ENCODE measurements at places on chromosomes 13 and 19.

GRCh38 chr19:31910224-31910623 lies 435.2 kb upstream of the ZNF507 start:
- DNase-seq, result no peak

- no peak for DNase-seq
Measured at GRCh38 chr13:59279028-59279427, 884.7 kb downstream of the DIAPH3 start.

DNA sequence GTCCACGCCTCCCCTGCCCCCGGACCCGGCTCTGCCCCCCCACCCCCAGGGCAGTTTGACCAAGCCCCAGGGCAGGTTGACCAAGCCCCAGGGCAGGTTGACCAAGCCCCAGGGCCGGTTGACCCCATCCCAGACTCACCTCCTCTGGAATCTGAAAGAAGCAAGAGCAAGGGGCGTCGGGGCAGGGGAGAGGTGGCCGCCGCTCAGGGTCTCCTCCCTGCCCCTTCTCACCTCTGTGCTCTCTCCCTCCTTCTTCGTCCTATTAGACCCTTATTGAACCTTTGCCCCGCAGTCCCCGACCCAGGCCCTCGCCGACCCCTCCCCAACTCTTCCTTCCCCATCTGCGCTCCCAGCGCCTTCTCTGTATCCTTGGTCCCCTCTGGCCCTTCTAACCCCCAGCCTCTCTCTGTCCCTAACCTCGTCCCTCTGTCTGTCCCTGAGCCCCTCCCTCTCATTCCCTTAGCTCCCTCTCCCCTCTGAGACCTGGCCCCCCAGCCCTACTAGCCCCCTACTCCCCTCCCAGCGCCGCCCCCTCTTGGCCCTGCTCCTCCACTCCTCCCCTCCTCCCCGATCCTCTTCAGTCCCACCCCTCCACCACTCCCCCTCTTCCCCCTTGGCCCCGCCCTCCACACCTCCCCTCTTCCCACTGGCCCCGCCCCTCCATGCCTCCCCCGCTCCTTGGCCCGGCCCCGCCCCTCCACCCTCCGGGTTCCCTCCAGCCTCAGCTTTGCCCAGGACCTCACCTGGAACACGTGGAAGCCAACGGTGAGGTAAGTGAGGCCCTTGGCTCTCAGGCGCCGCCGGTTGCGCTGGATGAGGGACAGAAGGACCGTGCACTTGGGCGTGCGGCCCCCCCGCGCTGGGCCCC lies 7.6 kb downstream of the CAPN12 start:
- DNase-seq, result no peak

DNA sequence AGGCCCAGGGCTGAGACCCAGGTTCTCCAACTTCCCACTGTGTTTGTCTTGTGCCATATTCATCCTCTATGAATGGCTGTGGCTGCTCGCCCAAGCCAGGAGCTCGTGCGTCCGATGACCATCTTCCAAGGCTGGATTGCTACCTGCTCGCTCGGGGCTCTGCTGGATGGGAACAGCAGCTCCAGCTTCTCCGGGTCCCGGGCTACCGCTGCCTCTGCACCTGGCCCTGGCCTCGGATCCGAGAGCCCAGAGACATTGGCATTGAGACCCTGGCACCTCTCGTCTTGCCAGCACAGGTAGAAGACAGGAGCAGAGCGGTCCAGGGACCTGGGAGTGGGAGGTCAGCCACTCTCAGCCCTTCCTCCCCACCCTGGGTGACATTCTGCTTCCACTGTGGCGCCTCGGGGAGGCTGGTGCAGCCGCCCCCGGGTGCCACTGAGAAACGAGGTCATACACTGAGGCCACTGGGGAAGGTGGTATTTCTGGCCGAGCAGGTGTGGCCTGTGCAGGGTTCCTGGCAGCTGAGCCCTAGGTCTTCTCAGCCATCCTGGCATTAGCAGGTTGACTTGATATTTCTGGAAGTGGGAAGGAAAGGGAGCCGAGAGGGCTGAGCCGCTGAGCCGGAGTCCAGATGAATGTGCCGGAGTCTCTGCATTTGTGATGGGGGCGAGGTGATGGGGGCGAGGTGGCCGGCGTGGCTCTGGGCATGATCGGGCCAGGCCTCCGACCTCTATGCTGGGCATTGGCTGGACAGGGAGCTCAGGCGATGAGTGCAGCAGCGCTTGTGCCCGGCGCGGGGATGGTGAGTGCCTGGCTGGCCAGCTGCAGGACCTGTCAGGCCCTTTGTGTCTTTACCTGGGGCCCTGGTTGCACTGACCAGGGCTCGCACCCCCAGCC lies 18.6 kb downstream of the NDUFB7 start:
- DNase-seq, result no peak

DNA sequence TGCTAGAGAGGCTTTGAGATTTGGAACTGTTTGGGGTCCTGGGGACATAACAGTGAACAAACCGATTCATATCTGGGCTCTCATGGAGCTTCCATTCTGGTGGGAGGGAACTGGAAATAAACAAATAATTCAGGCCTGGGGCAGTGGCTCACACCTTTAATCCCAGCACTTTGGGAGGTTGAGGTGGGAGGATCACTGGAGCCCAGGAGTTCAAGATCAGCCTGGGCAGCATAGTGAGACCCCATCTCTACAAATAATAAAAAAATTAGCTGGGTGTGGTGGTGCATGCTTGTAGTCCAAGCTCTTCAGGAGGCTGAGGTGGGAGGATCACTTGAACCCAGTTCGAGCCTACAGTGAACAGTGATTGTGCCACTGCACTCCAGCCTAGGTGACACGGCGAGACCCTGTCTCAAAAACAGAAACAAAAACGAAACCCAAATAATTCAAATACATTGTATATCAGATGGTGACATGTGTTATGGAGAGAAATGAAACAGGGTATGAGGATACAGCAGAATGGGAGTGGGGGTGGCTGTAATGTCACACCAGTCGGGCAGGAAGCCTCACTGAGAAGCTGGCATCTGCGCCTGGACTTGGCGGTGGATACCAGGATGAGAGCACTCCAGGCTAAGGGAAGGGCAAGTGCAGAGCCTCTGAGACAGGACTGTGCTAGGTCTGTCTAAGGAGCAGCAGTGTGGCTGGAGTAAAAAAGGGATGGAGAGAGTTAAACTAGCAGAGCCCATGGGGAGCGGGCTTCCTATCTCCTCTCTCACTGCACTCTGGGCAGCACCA lies 131.1 kb upstream of the ZNF536 start:
- DNase-seq, result no peak

GRCh38 chr19:40084948-40085347 lies 5.8 kb downstream of the ZNF780A start:
- DNase-seq, result no peak

GRCh38 chr19:3849092-3849491 lies 19.7 kb downstream of the ZFR2 start:
- no peak for DNase-seq

GRCh38 chr13:90768116-90768515 lies 579.4 kb upstream of the MIR17HG start:
- DNase-seq, result no peak

GRCh38 chr13:57899096-57899495 lies 267.6 kb downstream of the PCDH17 start:
- no peak for DNase-seq

DNA sequence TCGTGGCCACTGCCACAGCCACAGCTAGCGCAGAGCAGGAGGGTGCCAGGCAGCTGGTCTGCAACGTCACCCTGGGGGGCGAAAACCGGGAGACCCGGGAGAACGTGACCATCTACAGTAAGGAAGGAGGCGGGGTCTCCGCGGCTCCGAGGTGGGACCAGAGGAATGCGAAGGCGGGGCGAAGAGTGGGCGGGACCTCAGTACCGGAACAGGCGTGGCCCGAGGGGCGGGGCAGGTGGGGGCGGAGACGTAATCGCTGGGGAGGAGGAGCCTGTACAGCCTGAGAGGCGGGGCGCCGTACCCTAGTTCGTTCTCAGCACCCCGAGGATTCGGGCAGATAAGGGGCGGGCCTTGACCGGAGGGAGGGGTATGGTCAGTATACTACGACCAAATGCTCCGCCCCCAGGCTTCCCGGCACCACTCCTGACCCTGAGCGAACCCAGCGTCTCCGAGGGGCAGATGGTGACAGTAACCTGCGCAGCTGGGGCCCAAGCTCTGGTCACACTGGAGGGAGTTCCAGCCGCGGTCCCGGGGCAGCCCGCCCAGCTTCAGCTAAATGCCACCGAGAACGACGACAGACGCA lies 2.5 kb downstream of the ICAM5 start:
- no peak for DNase-seq

GRCh38 chr19:47663911-47664771 lies 49.1 kb upstream of the EHD2 start:
- DNase-seq, result no peak

- DNase-seq, result peak; percentile 27
Measured at GRCh38 chr19:11096210-11096841, 7.1 kb downstream of the LDLR start.

DNA sequence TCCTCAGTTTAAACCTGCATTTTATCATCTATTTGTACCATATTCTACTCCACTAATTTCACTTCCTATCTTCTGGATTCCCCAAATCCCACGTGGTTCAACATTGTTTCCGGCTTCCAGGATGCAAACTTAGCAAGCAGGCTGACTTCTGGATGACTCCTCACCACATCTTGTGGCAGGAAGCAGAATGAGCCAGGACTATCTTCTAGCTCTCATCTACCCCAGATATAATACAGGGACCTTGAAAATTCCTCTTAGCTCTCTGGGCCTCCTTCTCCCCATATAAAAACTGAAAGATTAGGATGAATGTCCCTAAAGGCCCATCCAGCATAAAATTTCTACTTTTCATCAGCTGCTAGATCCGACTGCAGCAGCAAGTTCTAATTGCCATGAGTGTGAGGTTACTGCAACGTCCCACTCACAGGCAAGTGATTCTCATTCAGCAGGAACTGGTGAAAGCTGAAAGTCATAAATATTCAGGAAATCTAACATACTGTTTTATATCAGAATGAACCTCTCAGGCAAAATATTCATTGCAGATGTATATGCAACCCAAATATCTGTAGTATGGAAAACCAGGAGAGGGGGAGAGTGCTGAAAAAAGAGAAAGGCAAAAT lies 93.4 kb downstream of the KCTD12 start:
- DNase-seq, result no peak

- no peak for DNase-seq
Measured at GRCh38 chr19:3573162-3573857, 566 bp downstream of the HMG20B start.

DNA sequence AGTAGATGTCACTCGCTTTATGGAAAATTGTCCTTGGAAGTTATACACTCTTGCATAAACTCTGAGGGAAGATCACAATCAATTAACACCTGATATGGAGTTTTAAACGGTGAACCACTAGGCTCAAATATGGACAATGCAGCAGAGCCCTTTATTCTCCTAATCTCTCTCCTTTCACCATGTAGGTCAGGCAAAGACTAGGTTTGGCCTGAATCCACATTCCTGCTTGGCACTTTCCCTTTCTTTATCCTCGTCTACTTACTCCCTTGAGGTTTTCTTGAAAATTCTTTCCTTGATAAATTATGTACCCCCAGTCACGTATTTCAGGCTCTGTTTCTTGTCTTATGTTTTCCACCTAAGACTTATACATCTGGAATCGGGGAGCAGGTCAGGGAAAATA lies 751.7 kb downstream of the DACH1 start:
- DNase-seq, result no peak

GRCh38 chr13:111318386-111318785 lies 2.1 kb upstream of the TEX29 start:
- no peak for DNase-seq

DNA sequence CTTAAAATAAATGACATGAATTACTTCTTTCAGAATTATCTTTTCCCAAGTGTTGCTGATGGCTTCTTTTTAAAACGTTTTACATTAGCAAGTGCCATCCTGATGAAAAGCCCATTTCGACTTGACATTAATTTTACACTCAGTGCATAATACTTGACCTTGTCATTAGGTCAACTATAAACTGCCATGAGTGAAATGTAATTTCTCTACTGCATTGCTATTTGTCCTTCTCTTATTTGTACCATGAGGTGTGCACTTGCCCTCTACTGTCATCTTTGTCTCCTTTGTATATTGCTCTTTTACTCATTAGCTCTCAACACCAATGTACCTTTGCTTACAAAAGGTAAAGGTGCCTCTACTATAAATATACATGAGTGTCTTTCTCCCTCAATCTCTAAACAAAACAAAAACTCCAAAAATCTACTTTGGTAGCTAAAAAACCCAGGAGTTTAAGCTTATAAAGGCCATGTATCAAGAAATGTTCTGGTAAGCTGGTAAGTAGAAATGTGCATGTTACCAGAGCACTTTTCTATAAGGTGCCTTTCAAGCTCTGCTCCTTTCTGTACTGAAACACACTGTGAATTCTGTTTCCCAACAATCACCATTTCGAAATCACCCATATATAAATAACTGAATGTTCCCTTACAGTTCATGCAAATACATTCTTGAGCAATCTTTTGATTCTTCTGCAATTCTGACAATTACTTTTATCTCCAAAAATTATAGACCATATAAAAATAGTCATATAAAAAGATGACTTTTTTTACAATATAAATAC lies 351.4 kb downstream of the SLITRK5 start:
- no peak for DNase-seq

- DNase-seq, result no peak
Measured at GRCh38 chr13:26052337-26052736, 521 bp upstream of the SHISA2 start.

DNA sequence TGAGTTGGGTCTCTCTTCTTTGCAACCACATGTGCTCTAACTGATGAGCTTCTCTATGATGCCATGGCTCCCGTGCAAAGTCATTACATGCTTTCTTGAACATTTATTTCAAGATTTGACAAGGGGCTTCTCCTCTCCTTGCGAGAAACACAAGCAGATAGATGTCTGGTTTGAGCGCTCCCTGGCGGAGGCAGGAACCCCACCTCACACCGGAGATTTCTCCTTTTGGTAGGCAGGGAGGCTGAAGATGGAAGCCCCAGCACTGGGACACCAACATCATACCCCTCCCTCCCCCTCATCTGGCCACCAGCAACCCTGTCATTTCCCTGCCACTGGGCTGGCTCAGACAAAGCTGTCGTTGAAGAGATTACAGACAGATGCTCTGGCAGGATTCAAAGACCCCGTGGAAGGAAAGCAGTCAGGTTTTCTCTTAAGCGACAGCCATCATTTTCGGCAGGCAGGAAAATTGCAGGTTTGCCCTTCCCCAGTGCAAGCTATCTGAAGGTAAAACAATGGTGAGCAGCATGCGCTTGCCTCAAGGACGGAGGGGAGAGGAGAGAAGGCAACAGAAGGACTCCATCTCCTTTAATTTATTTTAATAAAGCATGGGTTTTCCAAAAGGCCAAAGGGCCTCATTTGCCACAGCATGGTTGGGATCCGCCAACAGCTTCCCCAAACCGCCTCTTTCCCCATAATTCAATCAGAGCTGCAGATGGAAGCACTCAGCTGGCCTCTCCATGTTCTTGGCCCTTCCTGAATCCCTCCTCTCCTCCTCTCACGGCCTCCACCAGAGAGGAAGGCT lies 344.1 kb upstream of the TSHZ3 start:
- no peak for DNase-seq

GRCh38 chr13:21674490-21675009 lies 3.7 kb downstream of the FGF9 start:
- no peak for DNase-seq

DNA sequence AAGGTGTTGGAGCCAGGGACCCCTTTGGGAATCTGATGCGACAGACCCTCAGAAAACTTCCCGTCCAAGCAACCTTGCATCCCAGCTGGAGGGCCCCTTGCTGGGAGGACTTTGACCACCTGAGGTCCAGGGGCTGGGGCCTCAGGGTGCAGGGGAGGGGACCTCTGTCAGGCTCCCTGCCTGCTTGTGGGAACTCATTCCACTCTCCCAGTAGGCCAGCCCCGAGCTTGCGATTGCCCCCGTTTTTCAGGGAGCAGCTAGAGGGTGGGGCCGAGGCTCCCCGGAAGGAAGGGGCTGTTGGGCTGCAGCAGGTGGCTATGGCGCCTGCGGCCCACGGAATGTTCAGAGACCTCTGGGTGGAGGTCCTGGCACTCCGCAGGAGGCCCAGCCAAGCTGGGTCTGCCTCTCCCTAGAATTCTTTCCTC lies 2.8 kb downstream of the GNA11 start:
- DNase-seq, result no peak

All from bone marrow (tissue), 2 donors.